Activated CD4-positive, alpha-beta T cell treated with anti-CD3 and anti-CD28 coated beads, Interleukin-2, amount 50 U/mL, for 1 hour (primary cell): ENCODE measurements at places on chromosomes 3 and 15.

DNA sequence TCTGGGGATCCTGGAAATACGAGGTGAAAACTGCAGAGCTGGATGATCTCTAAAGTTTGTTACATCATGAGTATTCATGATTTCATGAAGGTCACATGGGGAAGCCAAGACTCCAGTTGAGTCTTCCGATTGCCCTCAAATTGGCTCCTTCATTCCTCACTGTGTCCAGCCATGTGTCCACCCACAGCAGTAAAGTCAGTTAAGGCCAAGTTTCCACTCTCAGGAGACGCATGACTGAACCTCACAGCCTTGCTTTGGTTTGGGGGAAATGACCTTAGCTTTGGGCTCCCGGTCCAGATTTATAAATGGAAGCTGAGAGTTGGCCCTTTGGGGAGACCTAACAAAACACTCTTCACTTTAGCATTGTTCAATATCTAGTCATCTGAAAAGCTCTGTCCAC, 289.7 kb upstream of the MCTP2 start:
- DNase-seq: no peak

DNA sequence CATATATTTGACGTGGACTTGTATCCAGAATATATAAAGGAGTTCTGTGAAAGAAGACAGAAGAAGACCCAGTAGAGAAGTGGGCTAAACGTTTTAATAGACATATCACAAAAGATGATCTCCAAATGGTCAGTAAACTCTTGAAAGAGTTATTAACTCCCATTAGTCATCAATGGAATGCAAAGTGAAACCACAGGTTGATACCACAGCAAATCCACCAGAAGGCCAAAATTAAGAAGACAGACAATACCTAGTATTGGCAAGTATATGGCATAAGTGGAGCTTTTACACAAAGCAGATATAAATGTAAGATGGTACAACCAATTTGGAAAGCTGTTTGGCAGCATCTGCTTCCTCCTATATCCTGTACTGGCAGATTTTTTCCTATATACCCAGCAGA, 6.0 kb downstream of the SPATA16 start:
- no peak for DNase-seq

GRCh38 chr3:66603151-66603611, 102.4 kb upstream of the LRIG1 start:
- DNase-seq: no peak

DNA sequence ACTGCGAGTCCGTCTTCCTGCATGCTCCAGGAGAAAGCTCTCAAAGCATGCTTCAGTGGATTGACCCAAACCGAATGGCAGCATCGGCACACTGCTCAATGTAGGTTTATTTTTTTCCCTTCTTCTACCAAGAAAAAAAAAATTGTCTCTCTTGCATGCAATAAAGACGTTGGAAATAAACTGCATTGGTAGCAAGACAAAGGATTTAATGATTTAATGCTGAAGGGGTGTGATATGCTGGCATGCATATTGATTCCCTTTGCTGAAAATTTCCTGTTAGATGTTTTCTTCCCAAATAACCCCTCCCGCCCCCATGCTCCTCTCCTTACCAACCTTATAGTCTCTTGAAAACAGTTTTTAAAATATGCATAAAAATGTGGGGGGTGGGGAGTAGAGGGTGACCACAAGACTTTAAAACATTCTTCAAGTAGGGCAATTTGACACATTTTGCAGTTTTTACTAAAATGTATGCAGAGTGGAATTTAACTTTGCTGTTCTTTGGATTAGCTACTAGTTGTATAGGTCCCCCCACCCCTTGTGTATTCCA, 799 bp downstream of the RARB start:
- DNase-seq: no peak

GRCh38 chr3:115590873-115591272, 32.4 kb upstream of the GAP43 start:
- DNase-seq: no peak

DNA sequence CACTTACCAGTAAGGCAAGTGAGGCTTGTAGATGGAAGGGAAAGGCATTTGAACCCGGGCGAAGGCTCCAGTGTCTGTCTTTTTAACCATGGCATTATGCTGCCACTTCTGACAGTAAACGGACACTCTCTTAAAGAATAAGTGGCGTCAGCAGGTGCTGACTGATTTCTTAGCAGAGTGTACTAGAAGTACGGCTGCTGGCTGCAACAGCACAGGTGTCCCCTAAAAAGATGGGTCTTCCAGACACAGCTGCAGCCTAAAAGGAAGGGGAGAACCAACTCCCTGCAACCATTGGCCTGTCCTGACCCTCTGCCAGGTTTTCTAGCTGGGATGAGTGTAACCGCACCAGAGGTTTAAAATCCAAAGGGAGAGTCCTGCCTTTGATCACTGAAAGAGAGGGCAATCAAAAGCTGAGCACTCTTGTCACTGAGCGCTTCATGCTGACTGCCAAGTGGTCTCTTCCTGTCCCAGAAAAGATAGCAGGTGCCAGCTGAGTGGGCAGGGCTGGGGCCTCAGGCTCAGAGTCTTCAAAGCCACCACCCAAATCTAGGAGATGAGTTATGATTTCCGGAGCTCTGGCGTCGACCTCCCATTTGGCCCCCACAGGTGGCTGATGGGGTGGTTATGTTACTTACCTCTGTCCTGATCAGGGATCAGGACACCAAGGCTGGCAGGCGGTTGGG, 255.8 kb downstream of the SLCO3A1 start:
- no peak for DNase-seq

DNA sequence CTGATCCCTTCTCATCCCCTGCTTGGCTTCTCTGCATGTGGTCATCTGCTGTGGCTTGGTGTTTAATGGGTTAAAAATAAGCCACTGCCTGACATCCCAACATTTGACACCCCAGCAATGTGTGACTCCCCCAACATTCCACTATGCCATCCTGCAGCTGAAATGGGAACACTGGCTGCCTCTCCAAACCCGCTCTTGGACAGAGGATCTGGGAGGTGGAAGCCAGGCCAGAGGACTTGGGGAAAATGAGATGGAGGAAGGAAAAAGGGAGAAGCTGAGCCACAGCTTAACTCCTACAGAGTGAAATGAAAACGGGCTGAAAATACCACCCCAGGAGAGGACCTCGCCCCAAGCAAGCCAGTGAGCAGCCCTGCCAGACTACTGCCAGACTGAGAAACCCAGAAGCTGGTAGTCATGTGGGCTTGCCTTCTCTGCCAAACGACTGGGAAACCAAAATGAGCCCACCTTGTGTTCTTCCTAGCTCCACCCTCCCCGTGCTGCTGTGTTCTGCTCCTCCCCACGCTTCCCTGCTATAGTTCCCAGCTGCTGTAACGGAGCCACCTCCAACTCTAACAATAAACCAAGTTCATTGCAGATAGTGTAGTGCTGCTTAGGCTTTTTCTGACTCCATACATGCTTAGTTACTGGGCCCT, 13.7 kb downstream of the MAP1A start:
- no peak for DNase-seq

- DNase-seq: no peak
Observed at GRCh38 chr3:99866261-99866761, 48.6 kb downstream of the CMSS1 start.

GRCh38 chr15:82072926-82073537, 27.2 kb upstream of the MEX3B start:
- no peak for DNase-seq

DNA sequence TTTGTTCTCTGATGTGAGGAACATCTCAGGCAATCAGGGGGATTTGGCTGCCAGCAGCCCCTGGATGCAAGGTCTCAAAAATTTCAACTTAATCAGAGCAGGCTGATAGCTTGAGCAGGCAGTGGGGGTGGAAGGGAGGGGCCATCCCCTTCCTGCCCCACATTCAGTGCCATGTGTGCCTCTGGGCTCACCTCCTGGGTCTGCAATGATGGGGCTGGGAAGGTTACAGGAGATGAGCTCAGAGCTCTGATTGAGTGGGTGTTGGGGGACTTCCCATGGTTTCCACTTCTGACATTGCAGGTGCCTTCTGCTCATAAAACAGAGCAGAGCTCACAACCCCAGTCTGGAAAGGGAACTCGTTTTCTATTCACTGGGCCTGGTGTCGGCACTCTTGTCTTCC, 37.0 kb downstream of the PARP16 start:
- no peak for DNase-seq

DNA sequence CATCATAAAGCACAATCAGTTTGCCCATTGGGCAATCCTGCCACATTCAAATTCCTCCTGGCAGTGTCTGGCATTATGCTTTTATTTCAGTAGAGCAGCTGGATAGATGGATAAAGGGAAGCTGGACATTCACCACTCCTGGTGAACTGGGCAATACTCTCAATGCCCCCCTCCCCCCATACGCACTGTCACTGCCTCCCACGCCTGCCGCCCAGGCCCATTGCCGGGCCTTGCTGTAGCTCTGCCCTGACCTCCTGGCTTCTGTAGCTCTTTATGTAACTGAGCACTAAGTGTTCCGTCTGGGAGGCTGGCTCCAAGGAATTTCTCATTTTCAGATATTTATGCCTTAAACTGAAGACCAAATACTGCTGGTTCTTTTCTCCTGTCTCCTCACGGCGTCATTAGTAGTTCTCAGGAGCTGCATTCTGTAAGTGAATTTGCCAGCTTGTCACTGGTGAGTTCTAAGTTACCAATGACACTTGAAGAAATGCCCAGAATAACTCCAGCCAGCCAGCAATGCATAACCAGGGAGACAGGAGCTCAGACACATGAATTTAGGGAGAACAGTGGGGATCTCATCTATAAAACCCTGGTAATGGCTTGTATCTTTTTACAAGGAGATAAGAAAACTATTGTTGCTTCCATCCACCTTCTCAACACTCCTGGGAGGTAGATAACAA, 25.5 kb upstream of the RASGRF1 start:
- DNase-seq: no peak

GRCh38 chr15:44157679-44158078, 37.4 kb downstream of the FRMD5 start:
- no peak for DNase-seq

DNA sequence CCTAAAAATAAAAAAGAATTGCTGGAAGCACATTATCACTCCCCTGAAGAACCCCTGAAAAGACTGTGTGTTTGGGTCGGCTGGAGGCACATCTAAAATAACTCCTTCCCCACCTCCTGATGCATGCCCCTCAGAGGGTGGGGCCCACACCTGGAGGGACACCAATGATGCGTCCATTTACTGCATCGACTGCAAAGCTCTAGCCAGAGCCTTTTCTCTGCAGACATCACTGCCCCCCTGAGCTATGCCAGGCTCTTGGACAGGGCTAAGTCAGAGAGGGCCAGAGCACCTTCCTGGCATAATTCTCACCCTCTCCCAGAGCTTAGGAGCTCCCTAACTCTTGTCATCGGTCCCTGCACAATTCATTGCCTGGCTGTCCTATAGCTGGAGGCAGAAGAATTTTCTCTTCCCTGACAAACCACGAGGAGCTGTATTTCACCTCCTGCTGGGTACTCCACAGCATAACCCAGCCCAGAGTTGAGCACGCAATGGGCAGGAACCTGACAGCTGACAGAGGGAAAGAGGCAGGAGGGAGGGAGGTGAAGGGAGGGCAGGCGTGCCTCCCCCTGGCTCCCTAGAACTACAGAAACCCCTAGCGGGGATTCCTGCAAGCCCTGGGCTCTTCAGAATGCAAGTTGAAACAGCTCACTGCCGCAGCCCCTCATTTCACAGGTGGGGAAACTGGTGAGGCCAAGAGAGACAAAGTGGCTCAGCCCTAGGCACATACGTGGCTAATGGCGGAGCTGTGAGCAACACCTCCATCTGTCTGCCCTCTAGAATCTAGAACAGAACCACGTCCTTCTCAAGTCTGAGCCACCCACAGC, 46.6 kb downstream of the XXYLT1 start:
- DNase-seq: no peak

DNA sequence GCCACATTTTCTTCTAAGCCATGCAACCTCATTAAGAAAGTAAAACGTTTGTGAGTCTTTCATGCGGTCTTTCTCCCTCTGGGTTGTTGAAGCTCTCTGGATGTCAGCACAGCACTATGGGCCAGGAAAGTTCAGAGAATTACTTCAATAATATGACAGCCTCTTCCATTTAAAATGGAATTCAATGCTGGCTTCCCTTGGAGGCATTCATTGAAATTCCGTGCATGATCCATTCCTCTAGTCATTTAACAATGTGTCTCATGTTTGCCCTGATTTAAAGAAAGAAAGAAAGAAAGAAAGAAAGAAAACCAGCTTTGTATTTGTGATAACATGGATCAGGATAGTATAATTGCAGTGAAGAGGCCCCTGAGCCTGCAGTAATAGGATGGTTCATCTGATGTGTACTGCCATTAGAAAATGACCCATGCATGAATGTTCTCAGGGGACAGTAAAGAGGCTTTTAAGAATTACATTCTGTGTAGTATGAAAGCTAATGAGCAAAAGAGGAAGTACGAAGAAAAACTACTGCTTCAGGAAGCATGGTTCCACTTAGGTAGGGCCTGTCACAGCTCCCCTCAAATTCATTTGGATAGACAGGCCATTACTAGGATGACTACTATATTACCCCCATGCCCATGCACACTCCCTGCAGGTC, 146.0 kb downstream of the ARPP21 start:
- DNase-seq: no peak

GRCh38 chr3:118641608-118642007, 393.0 kb downstream of the IGSF11 start:
- no peak for DNase-seq

- no peak for DNase-seq
Observed at GRCh38 chr3:24062916-24063315, 117.8 kb downstream of the NR1D2 start.

- no peak for DNase-seq
Observed at GRCh38 chr15:67784856-67785430, 40.4 kb upstream of the SKOR1 start.

DNA sequence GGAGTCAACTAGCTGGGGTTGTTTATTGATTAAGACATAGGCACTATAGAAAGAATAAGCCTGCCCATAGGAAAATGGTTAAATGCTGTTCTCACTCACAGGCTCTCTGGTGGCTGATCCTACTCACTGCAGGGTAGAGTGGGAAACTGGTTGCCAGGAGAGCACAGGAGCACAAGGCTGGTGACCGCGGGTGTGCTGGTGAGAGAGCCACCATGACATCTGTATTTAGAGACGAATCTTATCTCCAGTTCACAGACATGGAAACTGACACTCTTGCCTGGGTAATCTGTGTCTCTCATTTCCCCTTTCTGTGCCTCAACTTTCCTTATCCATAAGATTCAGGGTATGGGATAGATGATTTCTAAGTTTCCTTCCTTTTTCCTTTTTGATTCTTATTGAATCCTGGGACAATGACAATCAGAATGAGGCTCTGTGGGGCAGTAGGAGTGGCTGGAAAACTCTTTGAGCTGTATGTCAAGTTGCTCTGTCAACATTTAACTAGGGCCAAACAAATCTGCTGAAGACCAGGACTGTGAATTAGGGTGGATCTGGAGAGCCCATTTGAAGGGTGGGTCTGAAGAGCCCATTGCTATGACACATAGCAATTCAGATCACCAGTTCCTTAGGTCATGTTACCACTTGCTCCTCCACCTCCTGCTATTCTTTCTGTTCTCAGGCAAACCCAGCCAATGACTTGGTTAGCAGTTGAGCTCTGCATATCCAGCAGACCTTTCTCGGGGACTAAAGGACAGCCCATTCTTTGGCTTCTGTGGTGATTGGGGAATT, 286.1 kb upstream of the TBL1XR1 start:
- DNase-seq: no peak

- DNase-seq: no peak
Observed at GRCh38 chr3:151307583-151308488, 8.8 kb downstream of the GPR87 start.

GRCh38 chr15:80367094-80367493, 37.1 kb upstream of the ARNT2 start:
- no peak for DNase-seq
